ENCODE measurements at places on chromosomes 16 and 17.

- no peak for DNase-seq
These were observed 73.2 kb downstream of the NT5M start for GRCh38 chr17:17376362-17376761.

- DNase-seq, result no peak
These were observed 45.2 kb downstream of the SLC6A2 start for GRCh38 chr16:55700961-55701360.

DNA sequence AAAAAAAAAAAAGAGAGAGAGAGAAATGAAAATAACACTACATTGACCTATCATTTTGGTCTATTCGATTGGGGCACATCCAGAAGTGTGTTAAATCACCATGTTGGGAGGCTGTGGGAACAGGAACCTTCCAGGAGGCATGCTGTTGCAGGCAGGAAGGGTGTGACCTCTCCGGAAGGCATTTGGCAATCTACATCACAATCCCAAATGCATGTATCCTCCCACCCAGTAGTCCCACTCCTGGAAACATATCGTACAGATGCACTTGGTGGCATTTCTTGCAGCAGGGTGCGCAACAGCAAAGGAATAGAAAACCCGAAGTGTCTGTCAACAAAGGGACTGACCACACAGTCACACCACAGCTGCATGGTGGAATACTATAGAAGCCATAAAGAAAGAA, 7.9 kb downstream of the PLLP start:
- no peak for DNase-seq

GRCh38 chr16:28846933-28847273, 755 bp upstream of the TUFM start:
- DNase-seq, result no peak

GRCh38 chr17:43530288-43531081, 15.7 kb downstream of the ETV4 start:
- peak; percentile 96 for DNase-seq

All from NCI-H526 (cell line).